ENCODE measurements at places on chromosomes 6 and 20.

DNA sequence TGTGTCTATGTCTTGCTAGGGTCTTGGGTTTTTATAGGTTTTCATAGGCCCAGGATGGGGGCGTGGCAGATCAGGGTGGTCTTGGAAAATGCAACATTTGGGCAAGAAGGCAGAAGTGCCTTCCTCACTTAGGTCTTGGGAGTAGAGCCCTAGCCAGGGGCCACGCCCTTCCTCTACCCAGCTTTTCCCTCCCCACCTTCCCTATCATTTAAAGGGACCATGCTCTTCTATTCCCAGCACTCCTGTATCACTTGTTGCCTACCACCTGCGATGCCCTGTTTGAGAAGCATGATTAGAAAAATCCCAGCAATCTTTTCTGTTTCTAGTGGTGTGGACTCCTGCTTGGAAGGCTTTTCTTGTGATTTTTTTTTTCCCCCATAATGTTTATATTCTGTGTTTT lies 190.6 kb downstream of the JARID2 start:
- DNase-seq: no peak

DNA sequence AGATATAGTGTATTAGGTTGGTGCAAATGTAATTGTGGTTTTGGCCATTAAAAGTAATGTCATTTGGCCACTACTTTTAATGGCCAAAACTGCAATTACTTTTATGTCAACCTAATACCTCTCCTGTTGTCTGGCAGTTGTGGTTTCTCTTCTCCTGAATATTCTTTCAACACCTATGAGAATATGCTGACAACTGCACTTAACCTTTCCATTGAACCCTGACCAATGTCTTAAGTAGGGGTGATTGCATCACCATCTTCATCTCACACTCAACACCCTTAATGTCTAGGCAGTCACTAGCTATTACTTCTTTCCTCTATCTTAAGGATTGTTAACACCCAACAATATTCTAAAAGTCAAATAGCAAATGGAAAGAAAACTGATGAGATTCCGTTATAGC lies 200.5 kb upstream of the HSF2 start:
- DNase-seq: no peak

DNA sequence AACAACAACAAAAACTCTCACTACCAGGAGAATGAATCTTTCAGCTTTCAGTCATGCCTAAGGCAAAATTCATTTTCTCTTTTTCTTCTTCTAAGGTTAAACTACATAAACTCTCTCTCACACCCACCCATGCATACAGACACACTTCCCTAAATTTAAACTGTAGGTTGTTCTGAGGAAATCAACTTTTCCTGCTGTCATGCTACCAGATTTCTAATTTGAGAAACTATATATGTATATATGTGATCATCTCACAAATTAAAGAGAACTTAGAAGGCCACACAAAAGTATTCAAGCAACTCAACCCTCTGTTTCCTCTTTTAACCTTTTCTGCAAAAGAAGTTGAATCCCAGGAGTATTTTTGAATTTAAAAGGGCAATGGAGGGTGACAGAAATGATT lies 532.5 kb downstream of the KIF16B start:
- DNase-seq: no peak

DNA sequence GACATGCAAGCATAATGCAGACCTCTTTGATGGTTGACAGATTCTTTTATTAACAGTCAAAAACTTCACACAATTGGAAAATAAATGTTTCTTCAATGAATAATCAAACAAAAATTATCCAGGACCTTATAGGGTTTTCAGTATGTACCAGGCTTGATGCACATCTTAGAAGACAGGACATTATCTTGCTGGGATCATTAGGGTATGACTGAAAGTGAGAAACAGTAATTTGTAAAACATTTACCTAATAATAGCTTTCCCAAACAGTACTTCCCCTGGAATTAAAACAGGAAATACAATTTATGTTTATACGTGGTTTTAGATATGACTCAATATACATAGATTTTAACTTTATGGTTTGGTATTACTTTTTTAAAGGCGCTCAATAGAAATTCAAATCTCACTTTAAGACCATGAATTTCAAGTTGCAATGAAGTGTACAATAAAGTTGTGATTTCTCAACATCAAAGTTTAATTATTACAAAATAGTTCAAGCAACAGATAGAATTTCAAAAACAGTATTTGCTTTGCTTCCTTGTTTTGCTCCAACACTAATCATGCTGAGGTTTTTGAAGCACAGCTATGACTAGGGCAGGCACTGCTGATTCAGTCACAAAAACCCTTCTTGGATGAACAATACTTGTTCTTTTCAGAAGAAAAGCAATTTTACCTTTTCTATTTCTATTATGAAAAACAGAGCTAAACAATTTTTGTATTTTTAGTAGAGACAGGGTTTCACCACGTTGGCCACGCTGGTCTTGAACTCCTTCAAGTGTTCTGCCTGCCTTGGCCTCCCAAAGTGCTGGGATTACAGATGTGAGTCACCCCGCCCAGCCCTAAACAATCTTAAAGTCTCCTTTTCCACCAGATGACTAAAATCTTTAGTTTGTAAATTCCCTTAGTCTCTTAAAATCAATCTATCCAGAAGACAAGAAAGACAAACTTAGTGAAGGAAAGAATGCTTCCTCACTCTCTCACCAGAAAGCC lies 13.7 kb downstream of the SOD2 start:
- DNase-seq: no peak

DNA sequence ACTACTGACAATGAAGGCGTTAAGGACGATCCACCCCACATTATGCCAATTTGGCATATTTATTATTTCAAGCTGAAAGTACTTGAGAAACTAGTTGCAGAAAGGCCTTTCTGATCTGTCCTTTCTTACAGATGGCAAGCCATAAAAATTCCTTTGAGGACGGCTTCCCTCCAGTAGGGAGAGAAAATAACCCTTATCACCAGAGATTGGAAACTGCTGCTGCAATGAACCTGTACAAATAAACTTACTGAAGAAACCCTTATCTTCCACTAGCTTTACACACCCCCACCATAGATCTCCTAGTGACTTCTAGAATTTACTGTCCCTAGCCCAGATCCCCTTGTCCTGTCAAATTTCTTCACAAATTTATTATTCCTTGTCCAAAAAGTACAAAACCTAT lies 105.2 kb downstream of the MAP7 start:
- no peak for DNase-seq

DNA sequence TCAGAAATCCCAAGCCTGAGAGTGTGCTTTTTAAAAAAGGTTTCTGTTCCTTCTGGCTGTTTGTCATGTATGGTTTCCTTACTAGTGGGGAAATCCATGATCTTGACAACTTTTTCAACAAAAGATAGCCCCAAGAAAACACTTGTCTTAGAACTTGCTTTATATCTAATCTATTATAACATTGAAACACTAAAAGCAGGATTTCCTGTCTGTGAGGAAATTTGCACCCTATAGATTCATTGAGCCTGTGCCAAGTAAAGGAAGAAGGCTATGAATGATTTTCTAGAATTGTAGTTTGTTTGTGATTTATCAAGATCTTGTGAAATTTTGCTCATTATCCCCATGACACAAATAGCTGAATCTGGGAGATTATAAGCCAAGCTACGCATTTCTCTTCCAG lies 238.6 kb upstream of the RIN2 start:
- no peak for DNase-seq

- DNase-seq: no peak
These were observed 733.9 kb upstream of the CHD6 start for GRCh38 chr20:42352096-42352495.

DNA sequence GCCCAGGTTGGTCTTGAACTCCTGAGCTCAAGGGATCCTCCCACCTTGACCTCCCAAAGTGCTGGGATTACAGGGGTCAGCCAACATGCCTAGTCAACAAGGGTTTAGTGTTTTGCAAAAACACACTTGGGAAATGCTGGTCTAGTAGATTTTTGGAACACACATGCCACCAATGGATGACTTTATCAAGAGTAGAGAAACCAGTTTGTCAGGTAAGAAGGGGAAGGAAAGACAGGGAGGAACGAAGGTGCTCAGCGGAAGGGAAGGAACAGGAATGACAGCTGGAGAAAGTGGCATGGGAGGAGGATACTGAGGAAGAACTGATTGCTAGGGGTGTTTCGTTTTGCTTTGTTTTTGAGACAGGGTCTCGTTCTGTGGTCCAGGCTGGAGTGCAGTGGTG lies 15.6 kb upstream of the SEC63 start:
- no peak for DNase-seq

GRCh38 chr6:159594750-159595117 lies 98.3 kb downstream of the SOD2 start:
- no peak for DNase-seq

DNA sequence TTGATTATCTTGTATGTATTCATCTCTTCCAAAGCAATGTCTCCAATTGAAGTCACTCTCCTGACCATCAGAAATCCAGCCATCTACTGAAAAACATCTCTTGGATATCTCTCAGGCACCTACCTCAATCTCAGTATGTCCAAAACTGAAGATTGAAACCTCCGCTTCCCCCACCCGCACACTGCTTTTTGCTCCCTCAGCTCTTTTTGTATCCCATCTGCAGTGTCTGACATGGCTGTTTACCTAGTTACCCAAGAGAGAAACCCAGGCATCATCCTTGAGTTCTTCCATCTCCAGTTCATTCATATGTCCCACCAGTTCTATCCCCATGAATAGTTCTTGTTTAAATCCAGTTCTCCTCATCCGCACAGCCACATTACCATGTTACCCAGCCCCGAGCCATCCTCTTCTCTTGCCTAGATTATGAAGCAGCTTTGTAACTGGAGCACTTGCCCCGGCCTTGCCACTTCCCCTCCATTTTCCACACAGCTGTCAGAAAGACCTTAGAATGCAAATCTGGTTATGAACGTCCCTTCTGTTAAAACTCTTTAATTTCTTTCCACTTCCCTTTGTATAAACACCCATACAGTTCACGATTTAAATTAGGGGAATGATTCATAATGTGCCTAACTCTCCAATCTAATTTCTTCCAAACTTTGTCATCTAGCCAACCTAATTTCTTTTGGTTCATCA lies 40.5 kb upstream of the GCLC start:
- no peak for DNase-seq

DNA sequence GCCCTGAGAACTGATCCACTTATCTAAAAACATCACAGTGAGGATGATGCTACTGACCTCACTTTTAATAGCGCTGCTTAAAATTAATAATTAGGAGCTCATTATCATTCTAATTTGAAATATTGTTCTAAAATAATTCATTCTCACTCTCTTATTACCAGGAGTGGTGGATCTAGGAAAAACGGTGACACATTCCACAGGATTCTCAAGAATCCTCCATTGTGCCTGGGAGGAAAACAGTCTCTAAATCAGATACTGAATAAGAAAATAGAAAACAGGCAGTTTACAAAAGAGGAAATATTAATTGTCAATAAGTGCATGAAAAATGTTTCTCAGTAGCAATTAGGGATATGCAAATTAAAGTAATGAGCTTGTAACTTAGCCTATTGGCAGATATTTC lies 187.4 kb downstream of the TENT5A start:
- no peak for DNase-seq

All from right hindlimb (tissue), 1 donor.